Lower lobe of right lung (tissue), 2 donors: ENCODE measurements at places on chromosomes 6 and 20. TPM values are rescaled to one million over a fixed set of nuclear protein-coding genes. Genes with fewer than 3 reads are reported as not detected.

The FILIP1 gene
- 17.4 TPM for total RNA-seq

The WFDC12 gene
- 3.9 TPM for total RNA-seq

The EYS gene
- total RNA-seq = not detected

The ESR1 gene
- total RNA-seq = 3.7 TPM

DNA sequence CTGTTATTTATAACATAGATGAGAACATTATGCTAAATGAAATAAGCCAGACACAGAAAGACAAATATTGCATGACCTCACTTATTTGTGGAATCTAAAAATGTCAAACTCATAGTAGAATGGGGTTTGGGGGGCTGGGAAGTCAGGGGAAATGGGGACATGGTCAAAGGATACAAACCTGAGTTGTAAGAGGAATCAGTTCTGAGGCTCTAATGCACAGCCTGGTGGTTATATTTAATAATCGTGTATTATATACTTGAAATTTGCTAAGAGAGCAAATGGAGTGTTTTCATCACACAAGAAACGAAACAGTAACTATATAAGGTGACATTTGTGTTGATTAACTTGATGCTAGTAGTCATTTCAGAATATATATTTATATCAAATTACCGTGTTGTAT lies 40.8 kb upstream of the GFOD1 start:
- no peaks in the 10 kb centered on the region for H3K36me3 ChIP-seq
- H3K4me3 ChIP-seq = no peak overlapping the region
- no peak for DNase-seq
- peaks cover 23% of the 10 kb centered on the region for H3K4me1 ChIP-seq

GRCh38 chr6:166115609-166116008 lies 52.0 kb downstream of the TBXT start:
- H3K36me3 ChIP-seq = no peaks in the 10 kb centered on the region
- H3K27ac ChIP-seq = no peak overlapping the region
- H3K27me3 ChIP-seq = no peaks in the 10 kb centered on the region
- H3K4me3 ChIP-seq = no peak overlapping the region
- H3K4me1 ChIP-seq = no peaks in the 10 kb centered on the region

- no peak overlapping the region for H3K4me3 ChIP-seq
- no peak overlapping the region for H3K27ac ChIP-seq
- H3K36me3 ChIP-seq = no peaks in the 10 kb centered on the region
- no peaks in the 10 kb centered on the region for H3K27me3 ChIP-seq
These were observed 87.8 kb downstream of the L3MBTL3 start for GRCh38 chr6:130105996-130106704.

DNA sequence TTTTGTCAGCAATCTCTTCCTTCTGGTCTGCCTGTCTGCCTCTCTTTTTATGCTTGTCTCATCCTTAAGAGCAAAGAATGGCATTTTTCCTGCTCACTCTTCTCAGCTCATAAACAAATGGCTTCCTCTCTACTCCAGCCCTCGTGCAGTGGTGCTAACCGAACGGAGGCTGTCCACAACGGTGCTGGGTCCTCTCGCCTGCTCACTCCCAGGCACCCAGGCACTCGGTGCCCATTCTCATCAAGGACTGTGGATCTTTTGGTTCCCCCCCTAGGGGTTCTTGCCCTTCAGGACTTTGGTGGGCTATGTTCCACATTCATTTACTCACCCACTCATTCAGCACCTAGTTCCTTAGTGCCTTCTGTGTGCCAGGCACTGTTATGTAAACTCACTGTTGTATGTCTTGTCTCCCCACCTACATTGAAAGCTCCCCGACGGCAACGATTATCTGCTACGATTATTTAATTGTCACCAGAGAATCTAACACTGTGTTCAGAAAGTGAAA lies 113.9 kb downstream of the FYN start:
- H3K27me3 ChIP-seq = no peaks in the 10 kb centered on the region
- H3K36me3 ChIP-seq = no peaks in the 10 kb centered on the region

DNA sequence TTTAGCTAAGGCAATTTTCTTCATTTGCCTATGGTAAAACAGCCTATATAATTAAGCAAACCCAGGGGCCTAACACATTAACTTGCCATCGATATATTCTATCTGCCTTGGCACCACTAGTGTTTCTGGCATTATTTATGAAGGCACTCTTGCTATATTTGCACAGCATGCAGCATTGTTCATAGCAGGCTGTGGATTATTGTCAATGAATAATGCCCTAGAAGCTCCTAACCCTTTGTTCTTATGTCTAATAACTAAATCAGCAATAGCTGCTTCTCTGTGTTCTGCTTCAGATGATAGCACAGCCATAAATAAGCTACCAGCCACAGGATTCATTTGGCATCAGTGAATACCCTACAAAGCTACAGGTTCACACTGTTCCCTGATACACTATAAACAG lies 254.8 kb upstream of the STXBP5 start:
- H3K4me3 ChIP-seq = no peak overlapping the region
- H3K4me1 ChIP-seq = peaks cover 4% of the 10 kb centered on the region
- DNase-seq = no peak
- no peak overlapping the region for H3K27ac ChIP-seq

- peaks cover 11% of the 10 kb centered on the region for H3K27me3 ChIP-seq
- no peaks in the 10 kb centered on the region for H3K36me3 ChIP-seq
- H3K4me3 ChIP-seq = no peak overlapping the region
- DNase-seq = no peak
- no peaks in the 10 kb centered on the region for H3K4me1 ChIP-seq
These were observed 57.9 kb downstream of the KCNB1 start for GRCh38 chr20:49424536-49424935.

GRCh38 chr6:148814082-148814790 lies 67.4 kb downstream of the UST start:
- DNase-seq = no peak
- H3K27ac ChIP-seq = no peak overlapping the region
- no peaks in the 10 kb centered on the region for H3K27me3 ChIP-seq
- no peaks in the 10 kb centered on the region for H3K4me1 ChIP-seq
- H3K4me3 ChIP-seq = no peak overlapping the region
